ENCODE measurements at places on chromosomes 13 and 19.

DNA sequence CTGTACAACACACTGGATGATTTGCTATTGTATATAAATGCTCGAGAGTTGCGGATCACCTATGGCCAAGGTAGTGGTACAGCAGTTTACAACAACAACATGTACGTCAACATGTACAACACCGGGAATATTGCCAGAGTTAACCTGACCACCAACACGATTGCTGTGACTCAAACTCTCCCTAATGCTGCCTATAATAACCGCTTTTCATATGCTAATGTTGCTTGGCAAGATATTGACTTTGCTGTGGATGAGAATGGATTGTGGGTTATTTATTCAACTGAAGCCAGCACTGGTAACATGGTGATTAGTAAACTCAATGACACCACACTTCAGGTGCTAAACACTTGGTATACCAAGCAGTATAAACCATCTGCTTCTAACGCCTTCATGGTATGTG, 21.5 kb downstream of the OLFM4 start:
- no peak for DNase-seq

- DNase-seq: no peak
Observed at GRCh38 chr13:50697746-50698539, 145.5 kb downstream of the DLEU7 start.

GRCh38 chr19:16892868-16893685, 4.3 kb downstream of the F2RL3 start:
- DNase-seq: no peak

DNA sequence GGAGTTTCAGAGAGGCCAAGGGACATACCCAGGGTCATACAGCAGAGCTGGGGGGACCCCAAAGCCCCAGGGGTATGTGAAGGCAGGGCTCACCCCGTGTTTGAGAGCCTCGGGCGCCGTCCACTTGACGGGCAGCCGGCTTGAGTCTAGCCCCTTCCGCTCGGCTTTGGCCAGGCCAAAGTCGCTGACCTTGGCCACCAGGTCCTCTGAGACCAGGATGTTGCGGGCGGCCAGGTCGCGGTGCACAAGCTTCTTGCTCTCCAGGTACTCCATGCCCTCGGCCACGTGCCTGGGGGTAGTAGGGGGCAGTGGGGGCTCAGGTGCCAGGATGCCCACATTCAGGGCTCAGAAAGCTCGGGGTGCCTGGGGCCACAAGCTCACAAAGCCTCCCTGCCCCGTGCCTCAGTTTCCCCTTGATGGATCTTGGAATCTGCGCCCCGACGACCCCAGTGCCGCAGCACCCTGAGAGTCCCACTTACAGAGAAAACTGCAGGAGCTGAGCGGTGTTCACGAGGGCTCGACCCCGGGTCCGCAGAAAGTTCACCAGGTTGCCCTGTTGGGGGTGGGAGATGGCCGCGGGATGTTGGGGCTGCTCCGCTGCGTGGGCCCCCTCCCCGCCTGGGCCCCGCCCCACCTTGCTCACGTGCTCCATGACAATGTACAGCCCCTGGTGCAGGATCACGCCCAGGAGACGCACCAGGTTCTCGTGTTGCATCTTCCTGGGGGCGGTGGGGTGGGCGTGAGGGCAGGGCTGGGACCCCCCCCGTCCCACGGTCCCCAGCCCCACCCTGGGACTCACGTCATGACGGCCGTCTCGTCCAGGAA, 7.1 kb downstream of the MATK start:
- DNase-seq: no peak

DNA sequence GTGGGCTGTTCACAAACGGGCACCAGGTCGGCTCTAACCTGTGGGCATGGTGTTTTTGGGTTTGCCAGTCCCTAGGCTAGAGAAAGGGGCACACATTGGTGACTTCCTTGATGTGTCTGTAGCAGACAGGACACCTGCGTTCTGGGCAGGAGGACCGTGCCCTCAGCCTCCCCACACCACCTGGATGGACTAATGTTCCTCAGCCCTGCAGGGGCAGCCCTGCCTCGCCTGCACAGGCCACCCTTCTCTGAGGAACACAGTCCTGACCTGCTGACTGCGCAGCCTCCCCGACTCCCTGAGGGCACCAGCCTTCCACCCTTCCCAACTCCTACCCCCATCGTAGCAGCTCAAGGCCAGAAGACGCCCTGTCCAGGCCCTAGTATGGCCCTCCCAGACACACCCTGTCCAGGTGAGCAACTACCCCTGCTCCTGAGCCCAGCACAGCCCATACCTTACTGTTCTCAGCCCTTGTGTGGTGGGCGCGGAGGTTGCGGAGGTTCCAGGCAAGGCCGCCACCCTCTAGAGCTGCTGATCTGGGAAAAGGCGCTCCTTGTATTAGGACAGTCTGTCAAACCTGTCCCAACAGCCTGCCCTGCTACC, 55.7 kb downstream of the GGACT start:
- no peak for DNase-seq

DNA sequence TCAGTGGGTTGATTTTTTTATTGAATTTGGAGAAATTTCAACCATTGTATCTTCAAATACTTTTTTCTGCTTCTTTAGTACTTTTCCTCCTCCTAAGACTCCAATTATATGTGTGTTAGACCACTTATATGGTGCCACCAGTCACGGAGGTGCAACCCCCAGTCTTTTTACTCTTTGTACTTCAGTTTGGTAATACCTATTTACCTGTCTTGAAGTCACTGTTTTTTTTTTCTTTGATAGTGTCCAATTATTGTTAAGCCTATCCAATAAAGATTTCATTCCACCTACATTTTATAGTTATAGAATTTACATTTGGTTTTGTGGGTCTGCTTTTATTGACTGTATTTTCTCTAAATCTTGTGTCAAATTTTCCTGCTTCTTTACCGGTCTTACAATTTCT, 14.9 kb downstream of the ZNF283 start:
- DNase-seq: no peak

DNA sequence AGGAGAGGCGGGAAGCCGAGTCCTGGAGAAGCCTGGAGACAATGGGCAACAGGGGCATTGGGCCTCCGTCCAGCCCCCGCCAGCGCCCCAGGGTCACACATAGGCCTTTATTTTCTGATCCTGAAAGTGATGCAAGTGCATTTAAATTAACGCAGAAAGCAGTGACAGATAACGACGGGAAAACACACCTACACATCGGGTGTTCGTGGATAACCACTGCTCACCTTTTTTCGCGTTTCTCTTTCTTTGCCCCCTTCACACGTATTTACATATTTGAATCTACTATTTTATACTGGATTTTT, 30.4 kb upstream of the GRTP1 start:
- DNase-seq: no peak

DNA sequence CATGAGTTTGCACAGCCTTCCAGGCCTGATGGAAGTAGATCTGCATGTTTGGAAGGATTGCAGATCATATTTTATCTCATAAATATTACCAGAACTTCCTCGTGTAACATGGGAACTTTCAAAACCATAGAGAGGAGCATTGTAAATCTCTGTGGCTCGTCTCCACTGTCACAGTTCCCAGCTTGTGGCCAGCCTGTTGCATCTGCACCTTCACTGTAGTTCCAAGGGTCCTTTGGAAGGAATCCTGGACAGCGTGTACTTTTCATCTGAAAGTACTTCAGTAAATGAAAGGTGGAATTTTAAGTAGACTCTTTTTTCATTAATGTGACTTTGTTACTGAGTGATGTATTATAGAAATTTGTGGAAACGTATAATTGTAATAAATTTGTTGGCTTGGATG, 105.4 kb downstream of the ATP11A start:
- no peak for DNase-seq

All from stimulated activated CD4-positive, alpha-beta T cell treated with anti-CD3 and anti-CD28 coated beads, Interleukin-1b, Interleukin-23, amount 100 ng/mL, for 1 hour (primary cell).